ENCODE measurements at places on chromosomes 13 and 19.

DNA sequence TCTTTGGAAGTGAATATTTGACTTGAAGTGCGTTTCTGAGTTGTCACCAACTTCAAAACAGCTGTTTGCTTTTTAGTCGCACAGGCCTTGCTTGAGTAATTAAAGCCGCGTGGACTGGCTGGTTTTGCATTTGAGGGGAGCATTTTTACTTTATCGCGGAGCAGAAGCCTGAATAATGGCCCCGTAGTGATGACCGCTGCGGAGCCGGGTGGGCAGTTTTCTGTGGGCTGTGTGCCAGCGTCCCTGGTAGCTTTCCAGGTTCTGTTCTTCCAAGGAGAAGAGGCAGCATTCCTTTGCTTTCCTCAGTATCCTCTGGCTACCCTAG, 1.1 kb downstream of the NAA16 start:
- no peak for DNase-seq

DNA sequence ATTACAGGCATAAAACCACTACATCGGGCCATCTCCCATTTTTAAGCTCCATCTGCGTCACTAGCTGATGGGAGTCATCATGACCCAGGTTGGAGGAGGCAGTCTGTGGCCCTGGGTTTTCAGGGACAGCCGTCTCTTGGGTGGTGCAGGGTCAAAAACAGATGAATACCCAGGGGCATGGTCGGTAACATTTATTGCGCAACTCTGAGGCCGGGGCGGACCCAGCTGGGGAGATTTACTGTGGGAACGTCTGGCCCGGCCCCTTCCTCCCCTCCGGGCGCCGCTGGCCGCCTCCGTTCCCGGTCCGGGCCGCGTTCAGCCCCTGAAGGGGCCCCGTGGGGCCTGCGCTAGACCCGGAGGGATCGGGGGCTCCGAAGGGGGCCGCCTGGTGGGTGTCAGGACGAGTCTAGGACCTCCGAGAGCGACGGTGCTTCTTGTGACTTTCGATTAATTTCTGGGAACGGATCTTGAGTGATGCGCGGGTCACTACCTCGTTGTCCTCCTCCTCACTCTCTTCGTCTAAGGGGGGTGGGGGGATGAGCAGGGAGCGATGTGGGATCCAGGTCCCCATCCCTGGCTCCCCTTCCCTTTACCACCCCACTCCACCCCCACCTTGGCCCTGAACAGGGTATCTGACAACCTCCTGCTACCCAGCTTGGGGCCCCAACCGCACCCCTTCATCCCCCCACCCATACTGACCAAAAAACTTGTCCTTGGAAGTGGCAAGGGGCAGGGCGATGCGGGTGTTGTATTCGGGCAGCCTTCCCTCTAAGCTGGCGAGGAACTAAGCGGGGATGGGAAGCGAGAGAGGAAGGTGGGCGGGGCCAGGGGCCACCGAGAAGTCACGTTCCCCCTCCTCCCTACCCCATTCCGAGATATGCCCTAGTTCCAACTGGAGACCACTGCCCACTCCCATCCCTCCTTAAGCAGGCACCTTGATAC, 1.6 kb upstream of the RGL3 start:
- DNase-seq, result no peak

DNA sequence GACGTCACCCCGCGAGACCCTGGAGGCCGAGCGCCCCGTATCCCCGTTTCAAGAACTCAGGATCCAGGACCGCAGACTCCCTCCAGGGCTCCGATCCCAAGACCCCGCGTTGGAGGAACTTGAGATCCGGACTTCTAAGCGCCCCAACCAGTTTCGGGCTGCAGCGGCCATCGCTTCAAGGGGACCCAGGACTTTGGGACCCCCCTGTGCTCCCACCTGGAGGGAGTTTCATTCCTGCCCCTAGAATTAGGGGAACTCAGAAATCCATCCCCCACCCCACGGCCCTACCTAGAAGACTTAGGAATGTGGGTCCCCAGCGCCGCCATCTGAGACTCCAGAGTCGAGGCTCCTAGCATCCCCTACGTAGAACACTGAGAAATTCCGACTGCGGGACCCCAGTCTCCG, 400 bp downstream of the PLEKHG2 start:
- no peak for DNase-seq

DNA sequence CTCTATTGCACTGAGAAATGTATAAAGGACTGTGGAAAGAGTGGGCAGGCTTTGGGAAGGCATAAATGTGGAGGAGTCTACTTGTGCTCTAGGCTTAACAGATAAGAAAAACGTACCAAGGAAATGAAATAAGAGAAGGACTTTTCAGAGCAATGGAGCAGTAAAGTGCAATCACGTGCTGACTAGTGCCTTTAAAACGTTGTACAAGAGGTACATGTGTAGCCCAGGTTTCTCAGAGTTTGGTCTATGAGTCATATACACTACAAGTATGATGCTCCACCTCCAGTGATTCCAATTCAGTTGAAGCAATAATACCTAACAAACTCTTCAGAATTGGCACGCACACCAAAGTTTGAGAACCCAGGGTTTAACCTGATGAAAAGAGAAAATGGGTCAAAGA, 13.4 kb upstream of the FNDC3A start:
- no peak for DNase-seq

- DNase-seq, result peak; percentile 46
These were observed 1581.3 kb downstream of the EFNB2 start for GRCh38 chr13:104954210-104954609.

DNA sequence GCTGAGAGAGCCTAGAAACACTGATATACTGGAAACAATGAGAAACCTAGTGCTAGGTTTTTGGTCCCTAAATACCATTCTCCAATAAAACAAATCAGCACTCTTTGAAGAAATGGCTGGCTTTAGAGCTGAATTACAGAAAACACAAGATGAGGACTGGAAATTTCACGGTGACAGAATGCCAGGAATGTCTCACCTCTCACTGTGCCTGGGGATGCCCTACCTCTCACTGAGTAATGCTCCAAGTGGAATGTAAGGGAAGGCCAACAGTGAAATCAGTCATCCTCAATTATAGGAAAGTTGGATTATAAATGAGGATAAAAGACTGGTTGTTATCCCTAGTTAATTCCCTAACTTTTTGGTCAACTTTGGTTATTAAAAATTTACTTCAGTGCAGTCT, 259.0 kb downstream of the NALCN start:
- DNase-seq, result no peak

DNA sequence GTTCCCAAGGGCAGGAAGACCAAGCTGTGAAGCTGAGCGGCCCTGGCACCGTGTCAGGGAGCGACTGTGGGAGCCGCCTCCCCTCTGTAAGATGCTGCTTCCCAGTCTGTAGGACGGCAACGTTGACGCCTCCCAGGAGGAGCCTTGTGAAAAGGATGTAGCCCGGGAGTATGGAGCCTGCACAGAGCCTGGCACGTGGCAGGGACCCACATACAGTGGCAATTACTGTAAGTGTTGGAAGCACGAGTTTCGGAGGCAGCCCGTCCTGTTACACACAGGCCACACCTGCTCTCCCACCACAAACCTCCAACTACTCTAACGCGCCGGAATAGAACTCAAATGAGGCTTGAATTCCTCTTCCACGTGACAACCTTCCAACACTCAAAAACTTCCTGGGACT, 6.6 kb downstream of the RAB20 start:
- no peak for DNase-seq

GRCh38 chr13:21849323-21849722, 178.4 kb downstream of the FGF9 start:
- no peak for DNase-seq

DNA sequence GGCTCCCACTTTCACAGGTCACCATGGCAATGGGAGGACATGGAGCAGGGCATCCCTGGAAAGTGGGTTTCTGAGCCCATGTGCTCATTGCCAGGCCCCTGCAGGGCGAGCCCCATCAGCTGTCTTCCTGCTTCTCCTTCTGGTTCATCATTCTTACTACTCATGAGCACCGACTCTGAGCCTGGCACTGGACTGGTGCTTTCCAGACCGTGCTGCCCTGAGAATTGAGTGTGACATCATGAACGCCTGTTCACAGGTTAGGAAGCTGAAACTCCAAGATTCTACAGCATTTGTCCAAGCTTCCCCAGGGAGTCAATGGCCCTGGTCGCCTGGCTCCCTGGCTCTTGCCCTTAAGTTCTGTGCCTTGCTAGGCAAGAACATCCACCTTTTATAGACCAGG, 210.4 kb upstream of the ZNF536 start:
- no peak for DNase-seq

DNA sequence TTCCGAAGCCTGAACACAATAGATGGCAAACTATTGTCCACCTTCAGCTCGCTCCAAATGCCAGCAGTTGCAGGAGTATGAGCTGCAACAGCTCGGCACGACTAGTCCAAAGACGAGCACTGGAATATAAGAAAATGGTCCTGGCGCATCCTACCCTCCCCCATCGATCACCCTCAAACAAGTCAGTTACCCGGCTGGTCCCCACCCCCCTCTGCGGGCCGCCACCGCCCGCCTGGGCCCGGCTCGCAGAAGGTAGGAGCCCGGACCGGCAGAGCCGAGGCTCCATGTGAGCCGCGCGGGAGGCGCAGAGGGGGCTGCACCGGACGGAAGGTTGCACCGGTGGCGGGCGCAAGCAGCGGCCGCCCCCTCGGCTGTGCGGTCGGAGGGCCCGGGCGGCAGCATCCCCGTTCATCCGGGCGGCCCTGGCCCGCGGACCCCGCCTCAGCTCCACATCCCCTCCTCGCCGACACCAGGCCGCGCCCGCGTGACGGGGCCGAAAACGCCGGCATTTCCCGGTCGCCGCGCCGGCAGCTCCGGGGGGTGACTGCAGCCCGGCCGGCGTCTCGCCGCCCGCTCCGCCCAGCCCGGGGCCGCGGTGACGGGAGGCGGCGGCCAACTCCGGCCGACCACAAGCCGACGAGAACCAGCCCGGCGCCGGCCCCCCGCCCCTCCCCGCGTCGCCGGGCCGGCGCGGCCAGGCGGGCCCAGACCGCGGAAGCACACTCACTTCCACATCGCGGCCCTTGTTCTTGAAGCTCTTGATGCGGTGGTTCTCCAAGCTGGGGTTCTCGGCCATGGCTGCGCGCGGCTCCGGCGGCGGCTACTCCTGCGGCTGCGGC, 552 bp downstream of the KPNA3 start:
- peak; percentile 22 for DNase-seq

DNA sequence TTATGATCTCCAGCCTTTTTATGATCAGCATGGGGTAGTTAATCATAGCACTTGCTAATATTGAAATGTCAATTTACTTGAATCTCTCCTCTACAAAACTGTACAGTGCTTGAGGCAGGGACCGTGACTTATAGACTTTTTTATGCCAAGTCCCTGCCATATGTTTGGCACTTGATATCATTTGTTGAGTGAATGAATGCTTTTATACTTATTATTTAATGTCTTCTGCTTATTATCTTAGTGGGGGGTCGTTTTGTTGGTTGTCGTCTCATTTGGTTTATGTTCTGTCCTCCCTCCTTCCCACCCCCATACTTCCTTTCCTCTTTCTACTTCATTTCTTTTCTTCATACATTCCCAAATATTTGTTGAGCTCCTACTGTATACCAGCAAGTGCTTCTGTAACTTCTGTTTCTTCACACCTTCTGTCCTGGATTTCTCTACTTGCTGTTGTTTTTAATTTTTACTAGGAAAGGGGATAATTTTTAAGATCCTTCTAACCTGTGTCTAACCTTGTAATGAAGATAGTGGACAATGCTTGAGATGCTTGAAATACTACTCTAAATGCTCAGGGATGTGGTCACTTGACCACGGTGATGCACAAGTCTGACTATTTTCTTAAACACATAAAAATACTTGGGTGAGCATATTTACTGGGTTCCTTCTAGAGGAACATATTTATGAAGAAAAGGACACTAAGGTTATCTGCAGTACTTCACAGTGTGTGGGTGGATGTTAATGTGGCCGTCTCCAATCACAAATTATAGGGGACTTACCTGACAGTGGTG, 223.8 kb downstream of the TDRD3 start:
- DNase-seq, result no peak

DNA sequence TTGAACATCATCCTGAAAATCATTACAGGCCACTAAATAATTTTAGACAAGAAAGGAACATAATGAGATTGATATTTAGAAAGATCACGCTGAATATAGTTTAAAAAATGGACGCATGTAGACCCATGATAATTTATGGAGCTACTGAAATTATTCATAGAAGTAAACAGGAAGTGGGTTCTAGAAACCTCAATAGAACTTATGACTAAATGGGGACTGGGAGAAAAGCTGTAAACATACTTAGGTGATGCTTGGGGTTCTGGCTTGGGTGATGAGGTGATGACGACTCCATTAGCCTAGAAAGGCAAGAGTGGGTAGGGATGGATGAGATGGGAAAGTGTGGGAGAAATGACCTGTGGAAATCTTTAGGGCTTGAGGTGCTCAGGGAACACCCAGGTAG, 484.0 kb downstream of the MYO16 start:
- DNase-seq, result no peak
